ENCODE measurements at places on chromosomes 6 and 20.

DNA sequence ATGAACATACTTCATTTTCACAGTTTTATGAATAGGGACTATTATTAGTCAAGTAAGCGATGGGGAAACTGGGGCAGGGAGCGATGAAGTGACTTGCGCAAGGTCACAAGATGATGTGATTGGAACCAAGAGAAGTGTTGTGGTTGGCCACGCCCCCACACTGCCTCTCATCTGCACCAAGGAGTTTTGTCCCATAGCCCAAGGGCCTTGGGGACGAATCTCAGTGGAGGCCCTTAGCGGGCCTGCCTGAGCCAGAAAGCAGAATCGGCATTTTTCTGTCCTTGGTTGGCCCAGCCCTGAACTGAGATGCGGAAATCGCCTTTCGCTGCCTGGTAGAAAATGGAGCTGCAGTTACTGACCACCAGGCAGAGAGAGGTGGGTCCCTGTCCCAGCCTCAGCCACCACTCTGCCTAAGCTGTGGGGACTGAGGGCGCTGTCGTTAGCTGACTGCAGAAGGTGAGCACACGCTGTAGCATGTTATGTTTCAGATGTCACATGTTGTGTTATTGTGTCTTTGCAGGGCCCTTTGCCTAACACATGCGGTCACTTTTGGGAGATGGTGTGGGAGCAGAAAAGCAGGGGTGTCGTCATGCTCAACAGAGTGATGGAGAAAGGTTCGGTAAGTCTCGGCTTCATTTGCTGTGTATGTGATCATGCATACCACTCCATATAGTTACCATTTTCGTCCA lies 57.8 kb downstream of the PTPN1 start:
- DNase-seq = no peak

GRCh38 chr20:62675156-62675876 lies 33.0 kb downstream of the SLCO4A1 start:
- no peak for DNase-seq

- no peak for DNase-seq
Observed at GRCh38 chr20:25525867-25526266, 59.5 kb downstream of the NINL start.

GRCh38 chr6:162543221-162543620 lies 184.3 kb downstream of the PRKN start:
- no peak for DNase-seq

DNA sequence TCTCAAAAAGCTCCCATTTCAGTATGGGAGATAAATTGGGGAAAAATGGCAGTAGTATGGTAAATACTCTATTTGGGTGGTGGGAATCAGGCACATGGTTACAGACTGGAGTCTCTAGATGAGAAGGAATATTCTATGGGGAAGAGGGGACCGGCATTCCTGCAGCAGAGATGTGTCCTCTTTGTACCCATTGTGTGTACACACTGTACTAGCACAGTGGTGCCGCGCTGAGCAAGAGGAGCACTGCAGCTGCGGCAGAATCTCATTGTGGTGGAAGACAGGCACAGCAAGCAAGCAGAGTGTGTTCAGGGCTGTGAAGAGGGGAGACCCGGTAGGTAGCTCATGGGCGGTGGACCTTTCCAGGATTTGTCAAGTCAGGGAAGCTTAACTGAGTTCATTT lies 13.0 kb downstream of the AFDN start:
- no peak for DNase-seq

DNA sequence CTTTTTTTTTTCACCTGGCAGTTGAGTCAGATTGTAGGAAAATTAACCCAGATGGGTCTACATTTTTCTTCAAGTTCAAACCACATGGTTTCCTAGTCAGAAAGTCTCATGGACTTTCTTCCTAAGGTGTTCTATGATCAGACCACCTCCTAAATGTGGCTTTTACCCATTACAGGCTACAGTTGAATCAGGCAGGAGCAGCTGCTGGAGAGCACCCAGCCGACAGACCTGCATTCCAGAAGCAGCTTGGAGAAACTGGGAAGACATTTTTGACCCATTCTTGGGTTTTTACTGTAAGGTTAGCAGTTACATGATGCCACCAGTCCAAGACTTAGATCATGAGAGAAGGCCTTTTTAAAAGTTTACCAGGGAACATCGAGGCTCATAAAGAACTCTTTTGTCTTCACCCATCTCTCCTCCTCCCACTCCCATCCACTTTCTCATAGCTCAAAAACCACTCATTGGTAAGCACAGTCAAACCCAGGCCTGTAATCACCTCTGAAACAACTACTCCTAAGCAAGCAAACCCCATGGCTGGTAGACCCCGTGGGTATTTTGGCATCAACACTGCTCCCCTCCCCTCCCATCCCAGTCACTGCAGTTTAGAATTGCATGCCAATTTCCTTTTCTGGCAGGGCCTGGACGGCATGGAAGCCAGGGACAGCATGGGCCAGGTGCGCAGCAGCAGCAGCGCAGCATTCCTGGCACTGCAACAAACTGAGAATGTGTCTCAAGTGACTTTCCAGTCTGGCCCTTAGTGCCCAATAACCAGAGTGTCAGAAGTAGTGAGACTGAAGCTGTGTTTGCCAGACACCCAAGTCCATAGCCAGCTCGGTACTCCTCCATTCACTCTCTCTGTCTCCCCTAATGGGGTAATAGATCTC lies 113.7 kb downstream of the CLIC5 start:
- DNase-seq = no peak

DNA sequence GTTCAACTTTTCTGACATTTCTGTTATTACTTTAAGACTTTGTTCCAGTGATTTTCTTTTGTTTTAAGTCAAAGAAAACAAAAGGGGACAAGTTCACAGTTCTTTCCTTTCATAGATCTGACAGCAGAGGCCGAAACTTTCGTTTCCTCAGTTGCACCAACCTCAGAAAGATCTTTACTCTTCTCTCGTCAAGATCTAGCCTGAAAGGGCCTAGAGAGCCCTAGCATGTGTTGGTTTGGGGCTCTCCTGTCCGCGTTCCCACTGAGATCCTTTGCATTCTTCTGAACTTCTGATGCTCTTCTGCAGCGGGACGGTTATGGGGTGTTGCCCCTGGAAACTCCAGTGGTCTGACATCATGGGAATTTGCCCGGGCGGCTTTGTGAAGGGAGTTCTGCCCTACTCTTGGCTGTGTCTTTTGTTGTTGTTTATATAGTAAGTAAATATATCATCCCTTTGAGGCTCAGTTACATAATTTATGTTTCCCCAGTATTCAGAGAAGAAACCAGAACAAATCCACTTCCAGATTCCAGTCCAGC lies 129.1 kb downstream of the SASH1 start:
- DNase-seq = no peak

DNA sequence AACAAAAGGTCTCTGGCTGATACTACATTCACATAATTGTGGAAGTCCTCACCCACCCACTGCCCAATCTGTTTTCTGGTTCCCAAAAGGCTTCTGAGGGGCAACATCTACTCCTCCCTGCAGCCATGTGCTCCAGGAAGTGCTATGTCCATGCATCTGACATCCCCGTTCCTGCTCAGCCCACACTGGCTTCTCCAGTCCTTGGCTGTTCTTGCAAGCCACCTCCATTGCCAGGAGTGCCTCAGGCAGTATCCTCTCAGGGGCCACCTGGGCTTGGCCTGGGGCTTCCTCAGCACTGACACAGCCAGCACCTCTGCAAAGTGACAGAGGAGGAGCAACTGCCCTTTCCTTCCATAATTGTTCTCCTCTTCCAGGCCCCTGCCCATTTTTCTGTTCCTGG lies 18.3 kb downstream of the ARHGAP18 start:
- DNase-seq = no peak

DNA sequence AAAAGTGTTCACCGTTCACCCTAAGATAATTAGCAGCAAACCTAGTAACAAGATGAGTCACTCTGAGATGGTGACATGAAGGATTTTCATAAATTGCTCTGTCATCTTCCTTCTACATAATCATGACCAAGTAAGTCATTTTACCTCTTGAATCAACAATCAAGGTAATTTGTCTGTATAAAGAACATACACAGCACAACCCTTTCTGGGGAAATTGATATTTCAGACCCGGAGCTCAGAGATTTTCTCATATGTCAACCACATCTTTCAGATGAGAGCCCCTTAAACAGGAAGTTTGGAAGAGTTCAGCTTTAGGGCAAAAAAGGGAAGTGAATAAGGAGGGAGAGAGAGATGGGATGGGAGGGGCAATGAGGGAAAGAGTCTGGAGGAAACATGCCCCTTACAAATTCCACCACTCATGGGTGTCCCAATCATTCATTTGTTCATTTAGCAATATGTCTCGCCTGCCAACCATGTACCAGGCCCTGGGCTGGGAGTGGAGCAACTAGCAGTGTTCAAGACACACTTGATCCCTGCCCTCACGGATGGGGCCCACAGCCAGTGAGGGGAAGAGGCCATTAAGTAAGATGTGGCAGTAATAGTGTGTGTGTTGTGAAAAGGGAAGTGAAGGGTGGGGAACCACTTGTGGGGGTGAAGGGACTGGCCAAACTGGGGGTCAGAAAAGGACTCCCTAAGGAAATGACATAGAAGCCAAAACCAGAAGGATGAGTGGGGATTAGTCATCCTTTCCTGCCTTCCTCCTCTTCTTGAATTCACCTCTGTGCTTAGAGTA lies 190.9 kb downstream of the MAFB start:
- DNase-seq = no peak

GRCh38 chr6:11732036-11732631 lies 46.5 kb downstream of the ADTRP start:
- DNase-seq = peak; percentile 70

DNA sequence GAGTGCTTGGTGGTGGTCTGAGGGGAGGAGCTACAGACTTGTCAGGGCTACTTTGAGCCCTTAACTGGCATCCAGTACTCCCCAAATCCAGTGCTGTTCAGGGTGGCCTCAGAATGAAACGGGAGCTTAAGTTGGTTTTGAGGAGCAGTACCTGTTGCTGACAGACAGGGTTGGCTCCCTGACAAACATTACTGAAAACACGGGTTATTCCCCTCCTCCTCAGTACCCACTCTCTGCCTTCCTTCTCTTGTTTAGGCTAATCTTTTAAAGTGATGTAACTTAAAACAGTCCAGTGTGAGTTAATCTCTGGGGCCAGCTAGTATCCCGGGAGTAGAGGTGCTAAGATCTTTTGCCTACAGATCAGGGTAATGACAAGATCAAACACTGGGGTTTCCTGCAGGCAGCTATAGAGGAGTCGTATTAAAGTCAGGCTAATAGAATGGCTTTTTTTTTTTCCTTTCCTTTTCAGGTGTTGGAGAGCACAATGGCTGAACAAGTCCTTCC lies 3.7 kb downstream of the TNFAIP3 start:
- DNase-seq = no peak

DNA sequence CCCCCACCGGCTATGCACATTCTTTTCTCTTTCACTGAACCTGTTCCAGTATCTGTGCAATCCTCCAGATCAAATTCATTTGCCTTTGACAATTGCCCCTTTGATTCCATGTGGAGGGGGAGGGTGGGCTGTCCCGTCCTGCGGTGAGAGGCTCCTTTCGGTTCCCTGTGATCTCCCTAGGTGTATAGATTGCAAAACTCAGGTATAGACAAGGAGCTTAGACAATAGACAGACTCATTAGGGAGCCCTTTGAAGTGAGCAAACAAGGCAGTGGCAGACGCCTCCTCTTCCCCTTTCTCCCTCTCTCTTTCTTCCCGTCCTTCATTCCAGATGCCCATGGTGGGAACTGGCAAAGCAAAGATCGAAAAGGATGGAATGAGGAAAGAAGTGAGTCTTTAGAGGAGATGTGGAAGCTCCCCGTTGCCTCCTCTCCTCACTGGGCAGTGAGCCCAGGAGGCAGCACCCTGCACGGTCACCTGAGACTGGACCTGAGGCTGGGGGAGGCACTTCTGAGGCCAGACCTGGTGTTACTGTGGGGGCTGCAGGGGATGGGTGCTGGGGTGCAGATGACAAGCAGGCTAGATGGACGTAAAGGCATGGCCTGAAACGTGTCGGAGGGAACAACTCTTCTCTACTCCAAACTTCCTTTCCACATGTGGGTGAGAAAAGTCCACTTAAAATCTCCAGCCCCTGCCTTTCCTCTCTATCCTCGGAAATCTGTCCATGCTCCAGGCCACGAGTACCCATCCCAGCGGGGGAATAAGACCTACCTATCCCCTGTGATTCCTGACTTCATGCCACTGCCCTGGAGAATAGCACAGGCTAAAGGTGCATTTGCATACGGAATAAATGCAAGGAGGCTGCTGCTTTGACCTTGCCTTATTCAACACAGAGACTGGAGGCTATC lies 256.6 kb upstream of the FOXQ1 start:
- DNase-seq = no peak

GRCh38 chr20:37920270-37920669 lies 17.3 kb downstream of the VSTM2L start:
- no peak for DNase-seq

DNA sequence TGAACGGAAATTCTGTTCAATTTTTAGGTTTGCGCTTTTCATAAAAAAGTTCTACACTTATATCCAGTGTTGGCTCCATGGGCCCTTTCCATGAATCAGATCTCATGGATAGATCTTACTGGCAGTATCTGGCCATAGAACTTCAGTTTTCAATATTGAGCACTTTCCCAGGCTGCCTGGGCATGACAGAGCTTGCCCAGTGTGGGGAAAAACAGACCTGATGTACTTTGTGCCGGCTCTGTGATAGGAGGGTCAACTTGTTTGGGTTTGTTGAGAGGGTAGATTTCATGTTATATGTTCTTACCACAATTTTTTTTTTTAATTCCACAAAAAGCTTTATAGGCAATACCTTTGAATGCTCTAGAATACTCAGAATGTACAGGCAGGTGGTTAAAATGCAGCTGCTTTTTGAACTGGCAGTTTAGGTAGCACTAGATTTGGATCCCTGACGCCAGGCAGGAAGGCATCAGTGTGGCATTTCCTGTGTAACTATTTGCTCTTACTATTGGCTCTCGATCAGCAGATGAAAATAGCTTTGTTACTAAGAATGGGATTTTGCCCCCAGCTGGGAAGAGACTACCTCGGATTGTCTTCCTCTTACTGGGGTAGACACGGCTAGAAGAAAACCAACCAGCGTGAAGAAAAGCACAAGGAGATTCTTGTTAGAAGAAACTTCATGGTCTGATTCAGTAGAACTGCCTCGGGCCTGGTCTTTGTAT lies 404.9 kb upstream of the SOX4 start:
- DNase-seq = no peak

DNA sequence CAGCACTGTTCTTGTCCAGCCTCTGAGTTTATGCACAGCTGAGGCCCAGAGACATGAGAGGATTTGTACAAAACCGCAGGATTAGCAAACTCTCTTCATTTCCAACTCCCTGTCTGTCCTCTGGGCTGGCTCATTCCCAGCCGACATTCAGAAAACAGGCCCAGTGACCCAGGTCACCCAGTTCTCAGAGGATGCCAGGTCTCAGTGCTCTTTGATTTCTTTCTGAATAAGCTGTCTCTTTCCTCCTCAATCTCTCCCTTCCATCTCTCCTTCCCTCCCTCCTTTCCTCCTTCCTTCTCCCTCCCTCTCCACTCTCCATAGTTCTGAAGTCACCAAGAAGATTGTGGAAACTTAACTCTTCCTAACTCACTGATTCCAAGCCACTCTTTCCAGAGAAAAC lies 372.7 kb upstream of the SULF2 start:
- no peak for DNase-seq

- no peak for DNase-seq
Observed at GRCh38 chr20:58081846-58082245, 146.6 kb downstream of the ANKRD60 start.

All from stimulated activated CD4-positive, alpha-beta T cell treated with anti-CD3 and anti-CD28 coated beads, Interleukin-2, amount 100 ng/mL, for 24 hours (primary cell).